ENCODE measurements at places on chromosomes 3 and 15.
A peak's percentile ranks its signal among the peaks of the same experiment; 100 is the strongest.

GRCh38 chr15:101168898-101169494, 82.9 kb downstream of the CHSY1 start:
- no peak for DNase-seq

DNA sequence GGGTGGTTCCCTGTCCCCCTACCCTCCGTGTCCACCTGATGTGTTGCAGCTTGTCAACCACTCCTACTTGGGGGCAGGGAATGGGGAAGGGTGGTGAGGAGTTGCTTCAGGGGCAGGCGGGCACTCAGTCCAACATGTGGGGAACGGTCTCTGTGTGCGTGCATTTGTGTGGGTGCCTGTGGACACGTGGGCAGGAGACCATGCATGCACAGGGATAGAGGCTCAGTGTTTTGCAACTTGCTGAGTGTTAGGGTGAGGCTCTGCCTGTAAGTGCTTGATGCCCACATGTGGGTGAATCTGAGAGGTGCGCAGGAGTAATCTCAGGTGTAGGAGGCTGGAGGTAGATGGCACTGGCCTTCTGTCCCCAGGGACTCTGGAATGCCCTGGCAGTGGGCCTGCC, 24.4 kb upstream of the TMEM115 start:
- no peak for DNase-seq

- no peak for DNase-seq
These were observed 68.9 kb downstream of the ARMC8 start for GRCh38 chr3:138256022-138256421.

DNA sequence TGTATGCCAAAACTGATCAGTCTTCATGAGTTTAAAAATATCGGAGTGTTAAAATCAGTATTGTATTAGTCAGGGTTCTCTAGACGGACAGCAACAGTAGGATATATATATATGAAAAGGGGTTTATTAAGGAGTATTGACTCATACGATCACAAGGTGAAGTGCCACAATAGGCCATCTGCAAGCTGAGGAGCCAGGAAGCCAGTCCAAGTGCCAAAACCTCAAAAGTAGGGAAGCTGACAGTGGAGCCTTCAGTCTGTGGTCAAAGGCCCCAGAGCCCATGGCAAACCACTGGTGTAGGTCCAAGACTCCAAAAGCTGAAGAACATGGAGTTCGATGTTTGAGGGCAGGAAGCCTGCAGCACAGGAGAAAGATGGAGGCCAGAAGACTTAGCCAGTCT, 391.0 kb upstream of the CADM2 start:
- DNase-seq = no peak

GRCh38 chr15:87293031-87293430, 963.5 kb downstream of the NTRK3 start:
- peak; percentile 3 for DNase-seq

DNA sequence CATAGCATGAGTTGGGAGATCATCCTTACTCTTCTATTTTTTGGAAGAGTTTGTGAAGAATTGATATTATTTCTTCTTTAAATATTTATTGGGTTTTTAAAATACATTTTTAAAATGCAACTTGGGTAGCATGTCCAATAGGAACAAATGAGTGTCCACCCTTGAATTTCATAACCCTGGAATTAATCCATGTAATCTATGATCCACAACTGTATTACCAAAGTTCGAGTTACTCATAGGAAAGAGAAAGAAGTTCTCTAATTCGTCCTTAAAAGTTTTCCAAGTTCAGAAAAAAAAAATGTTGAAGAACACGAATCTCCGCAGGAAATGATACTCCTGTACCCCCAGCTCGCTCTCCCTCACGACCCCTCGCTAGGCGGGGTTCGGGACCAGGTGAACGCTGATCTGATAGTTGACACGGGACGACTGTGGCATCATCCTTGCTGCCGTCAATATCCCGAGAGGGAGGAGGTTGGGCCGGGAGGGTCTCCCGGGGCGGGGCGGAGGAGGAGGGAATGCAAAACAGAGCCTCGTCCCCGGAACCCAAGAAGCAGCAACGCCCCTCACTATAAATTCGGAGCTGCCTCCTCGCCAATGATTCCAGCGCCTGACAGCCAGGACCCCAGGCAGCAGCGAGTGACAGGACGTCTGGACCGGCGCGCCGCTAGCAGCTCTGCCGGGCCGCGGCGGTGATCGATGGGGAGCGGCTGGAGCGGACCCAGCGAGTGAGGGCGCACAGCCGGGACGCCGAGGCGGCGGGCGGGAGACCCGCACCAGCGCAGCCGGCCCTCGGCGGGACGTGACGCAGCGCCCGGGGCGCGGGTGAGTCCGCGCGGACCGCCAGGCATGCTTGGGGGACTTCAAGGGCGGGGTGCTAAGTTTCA, at the start of gene AGTR1:
Gene AGTR1, plus strand, starts transcription at position 598 of the 884 bp plus-strand sequence. CDS start 43,133 bp downstream, outside the sequence.
- no peak for DNase-seq

DNA sequence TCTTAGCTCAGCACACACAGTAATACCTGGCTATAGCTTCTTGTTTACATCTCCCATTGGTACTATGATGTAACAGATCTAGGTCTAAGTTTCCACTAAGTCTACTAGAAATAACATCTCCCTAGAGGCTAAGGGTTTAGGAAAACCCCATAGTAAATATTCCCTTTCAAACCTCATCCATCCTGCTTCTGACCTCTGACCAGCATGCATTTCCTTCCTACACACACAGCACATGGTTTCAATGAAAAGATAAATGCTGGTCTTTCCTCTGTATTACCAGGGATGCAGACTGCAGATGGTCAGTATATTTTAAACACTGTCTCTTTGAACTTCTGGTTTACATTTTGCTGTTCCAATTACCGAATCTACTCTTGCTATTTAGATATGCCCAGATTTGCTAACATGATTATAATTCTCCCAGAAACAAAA, 96.6 kb downstream of the EFL1 start:
- no peak for DNase-seq
